ENCODE measurements at places on chromosomes 16 and 17.
A peak's percentile ranks its signal among the peaks of the same experiment; 100 is the strongest.

DNA sequence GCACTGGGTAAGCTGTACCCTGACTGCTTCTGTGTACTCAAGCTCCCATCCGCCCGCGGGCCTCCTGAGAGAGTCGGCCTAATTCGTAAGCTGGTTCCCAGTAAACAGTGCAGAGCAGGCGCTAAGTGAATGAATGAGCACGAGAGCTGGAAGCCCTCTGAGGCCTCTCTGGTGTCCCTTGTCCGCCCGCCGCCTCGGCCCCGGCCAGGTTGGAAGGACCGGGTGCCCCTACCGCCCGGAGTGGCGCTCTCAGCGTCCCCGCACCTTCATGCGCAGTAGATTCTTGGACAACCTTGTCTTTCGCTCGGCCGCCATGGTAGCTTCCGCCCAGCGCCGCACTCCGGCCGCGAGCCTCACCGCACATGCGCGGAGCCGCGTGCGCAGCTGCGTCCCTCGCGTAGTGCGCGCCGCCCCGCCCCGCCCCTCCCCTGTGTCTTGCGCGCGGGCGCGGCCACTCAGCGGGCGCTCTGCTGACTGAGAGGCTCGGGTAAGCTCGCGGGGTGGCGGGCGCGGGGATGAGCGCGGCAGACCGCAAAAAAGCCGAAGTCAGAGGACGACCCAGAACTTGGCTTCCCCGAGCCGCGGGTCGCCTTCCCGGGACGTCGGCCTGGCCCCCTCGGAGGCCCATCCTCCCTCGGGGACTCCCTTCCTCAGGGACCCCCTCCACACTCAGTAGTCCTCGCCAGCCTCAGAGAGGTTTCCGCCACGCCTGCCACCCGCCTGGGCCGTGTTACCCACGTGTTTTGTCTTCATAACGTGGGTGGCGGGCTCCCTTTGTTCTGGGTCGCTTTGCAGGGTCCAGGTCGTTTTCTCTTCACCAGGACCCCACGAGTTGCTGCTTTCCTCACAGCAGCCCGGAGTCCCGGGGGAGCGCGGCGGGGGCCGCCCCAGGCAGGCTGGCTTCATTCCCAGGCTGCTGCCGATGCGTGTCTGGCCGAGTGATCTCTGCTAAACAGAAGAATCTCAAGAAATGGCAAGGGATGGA lies at the start of gene MPHOSPH6:
Gene MPHOSPH6, minus strand, starts transcription at position 364 of the 985 bp plus-strand sequence. Its CDS starts 49 bp downstream, at position 315.
- peak; percentile 91 for DNase-seq

DNA sequence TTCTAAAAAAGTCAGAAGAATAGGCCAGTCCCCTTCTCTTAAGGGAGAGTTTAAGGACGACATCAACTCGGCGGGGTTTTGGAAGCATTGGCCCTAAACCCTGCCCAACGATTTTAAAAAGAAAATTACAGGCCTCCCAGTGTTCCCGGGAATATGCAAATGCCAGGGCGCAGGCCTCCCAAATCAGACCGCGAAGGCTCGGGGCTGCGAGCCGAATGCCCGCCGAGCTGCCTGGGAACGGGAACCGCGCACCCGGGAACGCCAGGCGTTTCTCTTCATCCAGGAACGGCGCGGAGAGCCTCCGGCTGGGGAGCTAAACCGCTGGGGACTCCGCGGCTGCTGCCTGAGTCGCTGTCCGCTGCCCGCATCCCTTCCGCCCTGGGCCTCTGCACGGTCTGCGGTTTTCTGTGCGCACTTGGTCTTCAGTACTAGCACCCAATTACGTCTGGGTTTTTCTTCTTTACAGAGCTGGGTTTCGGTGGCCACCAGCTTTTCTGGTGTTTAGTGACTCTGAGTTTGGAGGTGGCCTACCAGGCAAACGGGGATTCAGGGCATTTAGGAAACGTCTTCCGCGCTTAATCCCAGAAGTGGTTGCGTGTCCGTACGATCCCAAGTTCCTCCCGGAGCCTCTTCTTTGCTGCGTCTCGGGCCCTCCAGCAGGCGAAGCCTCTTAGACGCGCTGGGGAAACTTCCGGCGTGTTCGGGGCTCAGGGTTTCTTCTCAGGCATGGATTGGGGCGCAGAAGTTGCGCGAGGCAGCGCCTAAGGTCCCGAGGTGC lies 5.7 kb downstream of the IRX5 start:
- no peak for DNase-seq

DNA sequence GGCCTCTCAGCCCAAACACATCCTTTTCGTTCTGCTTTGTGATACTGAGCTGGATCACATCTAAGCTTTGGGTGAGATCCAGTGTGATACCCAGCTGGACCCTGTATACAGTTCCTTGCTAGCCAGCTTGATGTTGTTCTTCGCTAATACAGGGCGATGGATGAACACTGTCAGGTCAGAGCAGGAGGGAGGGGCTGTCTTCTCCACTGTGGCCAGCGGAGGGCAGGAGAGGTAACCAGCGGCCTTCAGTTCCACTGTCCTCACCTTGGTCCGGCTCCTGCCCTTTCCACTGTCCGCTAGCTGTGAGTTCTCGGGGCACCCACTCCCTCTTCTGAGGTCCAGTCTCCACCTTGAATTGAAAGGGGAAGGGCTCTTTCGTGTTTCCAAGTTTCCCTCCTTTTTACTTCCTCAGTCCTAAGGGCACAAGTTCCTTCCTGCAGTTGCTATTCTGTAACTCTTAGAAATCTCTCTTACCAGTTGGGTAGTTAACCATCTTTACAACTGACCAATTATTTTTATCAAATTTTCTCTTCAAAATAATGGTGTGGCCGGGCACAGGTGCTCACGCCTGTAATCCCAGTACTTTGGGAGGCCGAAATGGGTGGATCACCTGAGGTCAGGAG lies 3.0 kb upstream of the ZNF213 start:
- no peak for DNase-seq

GRCh38 chr16:27972500-27972899 lies 91.0 kb downstream of the GSG1L start:
- peak; percentile 4 for DNase-seq

DNA sequence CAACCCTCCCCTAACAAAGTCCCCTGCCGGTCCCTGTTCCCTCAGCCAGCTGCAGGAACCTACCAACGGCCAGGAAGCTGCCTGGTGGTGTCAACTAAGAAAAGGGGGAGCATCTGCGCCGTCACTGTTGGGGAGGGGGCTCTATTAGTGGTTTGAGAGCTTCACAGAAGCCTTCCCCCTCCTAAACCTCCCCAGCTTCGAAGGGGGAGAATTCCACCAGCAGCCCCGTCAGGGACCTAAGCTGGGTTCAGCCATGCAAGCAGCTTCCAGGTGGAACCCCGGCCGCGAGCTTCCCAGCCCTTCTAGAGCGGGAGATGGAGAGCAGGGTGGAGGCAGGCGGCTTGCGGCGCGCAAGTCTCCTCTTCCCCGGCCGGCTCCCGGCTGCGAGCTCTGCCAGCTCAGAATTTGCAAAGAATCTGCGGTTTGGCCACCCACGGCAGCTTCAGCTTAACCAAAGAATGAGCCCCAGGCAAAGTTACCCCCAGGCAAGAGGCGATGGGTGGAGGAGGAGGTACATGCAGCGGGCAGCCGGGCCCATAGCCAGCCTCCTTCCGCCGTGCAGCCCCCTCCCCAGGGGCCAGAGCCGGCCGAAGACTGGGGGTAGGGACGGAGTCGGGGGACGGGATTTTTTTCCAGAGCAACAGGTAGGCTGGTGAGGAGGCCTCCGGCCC lies 33.7 kb downstream of the DDX19A start:
- peak; percentile 47 for DNase-seq

DNA sequence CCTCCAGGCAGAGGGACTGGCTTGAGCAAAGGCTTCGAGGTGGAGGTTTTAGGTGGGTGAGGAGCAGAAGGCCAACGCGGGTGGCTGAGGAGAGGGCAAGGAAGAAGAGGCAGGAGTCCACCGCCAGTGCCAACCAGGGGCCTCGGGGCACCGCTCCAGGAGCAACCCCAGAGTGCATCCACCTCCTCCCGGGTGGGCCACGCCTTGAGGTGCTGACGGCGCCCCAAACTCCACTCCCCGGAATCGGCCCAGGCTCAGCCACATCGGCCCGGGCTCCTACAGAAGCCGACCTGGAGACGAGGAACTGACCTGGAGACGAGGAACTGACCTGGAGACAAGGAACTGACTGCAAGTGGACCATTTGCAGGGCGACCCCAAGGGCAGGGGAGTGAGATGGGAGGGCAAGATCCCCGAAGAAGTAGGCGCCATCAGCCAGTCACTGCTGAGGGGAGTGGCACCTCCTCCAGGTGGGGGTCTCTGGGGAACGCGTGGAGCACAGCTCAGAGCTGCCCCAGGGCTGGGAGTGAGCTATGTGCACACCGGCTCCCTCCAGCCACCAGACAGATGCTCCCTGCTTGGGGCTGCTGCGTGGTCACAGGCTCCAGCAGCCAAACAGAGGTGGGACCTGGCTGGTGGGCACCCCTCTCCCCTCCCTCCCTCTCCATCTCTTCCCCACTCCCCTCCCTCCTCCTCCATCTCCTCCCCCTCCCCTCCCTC lies 29.2 kb upstream of the CBFA2T3 start:
- DNase-seq, result no peak

DNA sequence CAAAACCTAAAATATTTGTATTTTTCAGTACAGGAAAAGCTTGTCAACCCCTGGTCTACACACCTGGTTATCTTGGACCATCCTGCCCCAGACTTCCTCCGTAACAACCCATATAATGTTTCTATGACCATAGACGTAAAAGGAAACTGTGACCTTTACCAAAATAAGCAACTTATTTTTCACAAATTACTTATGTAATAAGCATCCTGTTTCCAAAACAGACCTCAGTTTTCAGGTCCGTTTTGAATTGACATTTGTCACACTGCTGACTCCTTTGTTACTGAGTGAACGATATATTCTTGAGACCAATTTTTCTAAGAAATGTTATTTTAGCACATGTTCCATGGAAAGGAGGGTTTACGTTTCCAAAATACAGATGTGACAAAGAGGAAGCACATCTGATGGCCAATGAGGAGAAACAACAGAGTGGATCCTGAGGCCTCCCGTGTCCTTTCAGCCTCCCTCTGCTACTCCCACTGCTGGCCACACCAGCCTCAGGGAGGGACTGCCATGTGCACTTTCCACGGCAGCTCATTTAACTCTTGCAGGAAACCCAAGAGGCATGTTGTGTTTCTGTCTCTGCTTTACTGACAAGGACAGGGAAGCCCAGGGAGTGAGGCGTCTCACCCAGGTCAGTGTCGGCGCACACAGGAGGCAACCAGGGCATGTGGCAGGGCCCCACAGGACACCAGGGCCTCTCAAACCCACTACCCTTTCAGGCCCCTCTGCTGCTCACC lies 20.1 kb upstream of the ALDH3A1 start:
- no peak for DNase-seq

DNA sequence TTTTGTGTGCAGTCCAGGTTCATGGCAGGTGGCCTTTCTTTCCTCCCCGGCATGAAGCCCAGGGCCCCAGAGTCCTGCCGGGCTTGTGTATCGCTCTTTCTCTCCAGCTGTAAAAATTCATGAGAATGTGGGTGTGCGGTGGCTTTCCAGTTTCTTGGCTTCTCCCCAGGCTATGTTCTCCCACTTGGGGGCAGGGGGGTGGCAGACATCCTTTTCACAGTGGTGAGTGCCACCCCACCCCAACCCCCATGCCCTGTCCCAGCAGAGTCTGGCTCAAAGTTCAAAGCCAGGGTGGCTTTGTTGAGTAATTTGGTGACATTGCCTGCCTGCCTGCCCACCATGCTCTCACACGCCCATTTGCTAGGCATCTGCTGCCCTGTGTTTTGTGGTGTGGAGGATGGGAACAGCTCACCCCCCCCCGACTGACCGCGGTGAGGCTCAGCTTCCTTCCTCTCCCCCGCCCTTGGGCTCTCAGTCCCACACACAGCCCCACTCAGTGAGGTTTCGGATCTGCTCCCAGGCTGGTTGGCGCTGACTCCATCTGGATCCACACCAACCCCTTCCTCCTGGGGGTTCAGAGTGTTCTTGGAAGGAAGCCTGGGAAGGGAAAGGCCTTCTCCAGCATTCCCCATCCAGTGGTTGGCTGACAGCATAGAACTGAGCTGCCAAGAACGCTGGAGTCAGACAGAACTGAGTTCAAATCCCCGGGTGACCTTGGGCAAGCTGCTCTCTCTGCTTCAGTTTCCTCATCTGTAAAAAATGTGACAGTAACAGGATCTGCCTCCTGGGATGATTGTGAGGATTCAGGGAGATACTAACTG lies 36.0 kb downstream of the CHD9 start:
- DNase-seq, result peak; percentile 78

DNA sequence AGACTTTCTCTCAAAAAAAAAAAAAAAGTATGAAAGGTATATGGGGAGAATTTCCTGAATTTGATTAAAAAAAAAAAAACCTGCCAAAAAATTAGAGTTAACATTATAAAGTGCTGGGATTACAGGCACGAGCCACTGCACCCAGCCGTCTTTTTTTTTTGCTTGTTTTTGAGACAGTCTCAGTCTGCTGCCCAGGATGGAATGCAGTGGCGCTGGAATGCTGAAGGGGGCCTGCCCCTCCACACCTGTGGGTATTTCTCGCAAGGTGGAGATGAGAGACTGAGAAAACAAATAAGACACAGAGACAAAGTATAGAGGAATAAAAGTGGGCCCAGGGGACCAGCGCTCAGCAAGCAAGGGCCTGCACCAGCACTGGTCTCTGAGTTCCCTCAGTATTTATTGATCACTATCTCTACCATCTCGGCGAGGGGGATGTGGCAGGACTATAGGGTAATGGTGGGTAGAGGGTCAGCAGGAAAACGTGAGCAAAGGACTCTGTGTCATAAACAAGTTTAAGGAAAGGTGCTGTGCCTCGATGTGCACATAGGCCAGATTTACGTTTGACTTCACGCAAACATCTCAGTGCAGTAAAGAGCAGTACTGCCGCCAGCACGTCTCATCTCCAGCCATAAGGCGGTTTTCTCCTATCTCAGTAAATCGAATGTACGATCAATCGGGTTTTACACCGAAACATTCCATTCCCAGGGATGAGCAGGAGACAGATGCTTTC lies 117.2 kb downstream of the GOSR1 start:
- DNase-seq, result no peak

DNA sequence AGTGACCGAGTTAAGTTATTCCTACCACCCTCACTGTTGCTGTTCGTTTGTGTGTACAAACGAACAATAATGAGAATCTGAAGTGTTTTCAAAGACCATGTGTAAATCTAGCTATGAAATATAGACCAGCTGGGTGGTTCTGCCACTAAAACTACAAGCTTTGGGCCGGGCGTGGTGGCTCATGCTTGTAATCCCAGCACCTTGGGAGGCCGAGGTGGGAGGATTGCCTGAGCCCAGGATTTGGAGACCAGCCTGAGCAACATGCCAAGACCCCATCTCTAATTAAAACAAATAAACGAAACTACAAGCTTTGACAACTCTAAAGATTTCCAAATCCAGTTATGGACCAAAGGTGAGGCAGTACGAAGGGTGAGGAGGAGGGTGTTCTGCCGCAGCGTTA lies 973 bp downstream of the RECQL5 start:
- DNase-seq, result no peak

Measured in hypothalamus (tissue), 51 donors.